ENCODE measurements at places on chromosomes 6 and 20.

DNA sequence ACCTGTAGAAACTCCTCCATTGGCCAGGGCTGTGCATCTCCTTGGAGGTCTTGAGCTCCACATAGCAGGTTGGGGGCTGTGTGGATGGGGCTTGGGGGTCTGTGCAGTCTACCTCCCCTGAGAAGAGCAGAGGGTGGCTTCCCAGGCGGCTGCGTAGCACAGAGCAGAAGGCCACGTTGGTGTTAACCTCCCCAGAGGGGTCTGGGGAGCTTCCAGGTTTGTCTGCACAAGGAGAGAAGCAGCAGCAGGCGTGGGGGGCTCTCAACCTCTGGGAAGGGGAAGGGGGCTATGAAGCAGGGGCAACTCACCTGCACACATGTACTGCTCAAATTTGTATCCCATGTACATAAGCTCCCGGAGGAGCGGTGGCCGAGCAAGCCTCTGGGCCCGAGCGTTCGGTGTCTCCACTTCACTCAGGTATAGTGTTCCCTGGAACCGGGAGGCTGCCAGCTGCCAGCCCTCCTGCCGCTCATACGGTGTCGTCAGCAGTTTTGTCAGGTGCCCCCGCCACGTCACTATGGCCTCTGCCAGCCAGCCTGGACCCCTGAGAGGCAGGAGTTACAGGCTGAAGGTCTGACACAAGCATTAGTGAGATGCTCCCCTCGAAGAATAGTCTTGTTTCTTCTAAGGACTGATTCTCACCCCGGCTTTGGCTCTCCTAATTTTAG lies 1.2 kb downstream of the DXO start:
- no peak for DNase-seq

- no peak for DNase-seq
Measured at GRCh38 chr6:118869350-118869749, 24.6 kb upstream of the ASF1A start.

DNA sequence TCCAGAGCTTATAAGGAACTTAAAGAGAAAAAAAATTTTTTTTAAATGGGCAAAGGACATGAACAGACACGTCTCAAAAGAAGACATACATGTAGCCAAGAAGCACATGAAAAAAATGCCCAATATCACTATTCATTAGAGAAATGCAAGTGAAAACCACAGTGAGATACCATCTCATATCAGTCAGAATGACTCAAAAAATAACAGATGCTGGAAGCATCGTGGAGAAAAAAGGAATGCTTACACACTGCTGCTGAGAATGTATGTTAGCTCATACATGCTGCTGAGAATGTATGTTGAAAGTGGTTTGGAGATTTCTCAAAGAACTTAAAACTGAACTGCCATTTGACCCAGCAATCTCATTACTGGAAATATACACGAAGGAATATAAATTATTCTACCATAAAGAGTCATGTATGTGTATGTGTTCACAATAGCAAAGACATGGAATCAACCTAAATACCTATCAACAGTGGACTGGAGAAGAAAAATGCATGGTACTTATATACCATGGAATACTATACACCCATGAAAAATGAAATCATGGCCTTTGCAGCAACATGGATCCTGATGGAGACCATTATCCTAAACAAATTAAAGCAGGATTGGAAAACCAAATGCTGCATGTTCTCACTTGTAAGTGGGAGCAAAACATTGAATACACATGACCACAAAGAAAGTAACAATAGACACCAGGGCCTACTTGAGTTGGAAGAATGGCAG lies 5.2 kb downstream of the OR11A1 start:
- DNase-seq: no peak

DNA sequence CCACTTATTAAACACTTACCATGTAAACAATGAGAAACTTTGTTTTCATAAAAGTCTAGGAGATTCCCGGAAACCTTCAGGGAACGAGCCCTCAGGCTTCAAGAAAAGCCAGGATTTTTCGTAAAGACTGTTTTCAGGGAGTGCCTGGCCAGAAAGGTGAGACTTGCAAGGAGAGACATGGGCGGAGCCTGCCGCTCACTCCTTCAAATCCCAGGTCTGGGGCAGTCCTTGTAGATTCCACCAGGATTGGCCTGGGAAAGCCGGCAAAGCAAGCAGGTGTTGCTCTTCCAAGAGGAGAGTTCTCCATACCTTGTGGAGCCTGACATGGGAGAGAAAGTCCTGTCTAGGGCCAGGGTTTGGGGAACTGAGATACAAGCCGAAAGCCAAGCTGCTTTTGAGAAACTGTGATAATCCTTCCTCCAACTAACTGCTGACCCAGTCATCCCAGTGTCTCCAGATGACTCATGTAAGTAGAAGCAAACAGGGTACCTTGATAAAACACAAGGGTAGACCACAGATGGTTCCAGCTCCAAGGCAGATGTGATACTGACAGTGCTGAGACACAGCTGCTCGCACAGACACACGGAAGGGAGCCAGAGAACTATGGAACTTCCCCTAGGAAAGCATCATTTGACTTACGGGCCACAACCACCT lies 69.4 kb upstream of the NAA20 start:
- no peak for DNase-seq

DNA sequence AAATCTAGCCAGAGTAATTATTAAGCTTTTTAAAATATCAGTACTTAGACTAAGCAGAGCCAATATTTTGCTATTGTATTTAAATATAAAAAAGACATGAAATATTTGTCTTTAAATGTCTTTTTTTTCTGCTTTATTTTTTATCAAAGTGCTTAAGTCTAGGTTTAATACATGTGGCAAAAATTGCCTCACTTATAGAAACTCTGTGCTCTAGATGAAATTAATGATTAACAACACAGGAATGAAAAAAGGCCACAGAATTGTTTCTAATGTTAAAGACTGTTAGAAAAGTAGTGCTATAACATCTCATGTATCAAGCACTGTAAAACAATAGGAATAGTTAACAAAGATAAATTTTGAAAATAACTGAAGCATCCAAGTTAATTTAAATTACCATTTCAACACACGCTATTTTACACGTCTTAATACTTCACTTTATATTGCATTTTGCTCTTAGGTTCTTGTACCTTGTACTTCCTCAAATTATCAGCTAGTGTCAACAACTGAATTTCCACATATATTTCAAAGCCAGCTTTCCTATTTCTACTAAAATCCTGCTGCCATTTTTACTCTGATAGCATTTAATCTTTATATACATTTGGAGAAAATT lies 1515.1 kb downstream of the HACE1 start:
- DNase-seq: no peak

GRCh38 chr6:51489133-51489532 lies 598.3 kb downstream of the PKHD1 start:
- DNase-seq: no peak
